ENCODE measurements at places on chromosomes 1 and 21.
A peak's percentile ranks its signal among the peaks of the same experiment; 100 is the strongest.

GRCh38 chr1:61741711-61742619 lies at the start of gene PATJ:
PATJ (plus strand) TSS chr1:61742480; CDS start chr1:61762893, 20,413 bp downstream.
- DNase-seq = peak; percentile 26

DNA sequence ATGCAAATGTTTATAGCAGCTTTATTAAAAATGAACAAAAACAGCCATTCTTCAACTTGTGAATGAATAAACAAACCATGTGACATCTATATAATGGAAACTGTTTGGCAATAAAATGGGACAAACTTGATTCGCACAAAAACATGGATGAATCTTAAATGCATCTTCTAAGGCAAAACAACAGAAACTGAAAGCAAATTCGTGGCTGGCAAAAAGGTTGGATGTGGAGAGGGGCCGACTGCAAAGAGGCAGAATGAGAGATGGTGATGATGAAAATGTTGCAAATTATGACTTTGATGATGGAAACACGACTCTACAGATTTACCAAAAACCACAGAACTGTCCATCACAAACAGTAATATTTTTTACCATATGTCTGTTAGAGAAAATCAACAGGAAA lies 327.0 kb upstream of the NR5A2 start:
- DNase-seq = no peak

- DNase-seq = no peak
Measured at GRCh38 chr21:14617871-14618270, 71.8 kb upstream of the SAMSN1 start.

- no peak for DNase-seq
Measured at GRCh38 chr1:26432793-26433192, 672 bp downstream of the DHDDS start.

GRCh38 chr1:167137332-167137781 lies 43.5 kb downstream of the STYXL2 start:
- no peak for DNase-seq

GRCh38 chr1:55726994-55727393 lies 511.8 kb upstream of the USP24 start:
- DNase-seq = no peak

DNA sequence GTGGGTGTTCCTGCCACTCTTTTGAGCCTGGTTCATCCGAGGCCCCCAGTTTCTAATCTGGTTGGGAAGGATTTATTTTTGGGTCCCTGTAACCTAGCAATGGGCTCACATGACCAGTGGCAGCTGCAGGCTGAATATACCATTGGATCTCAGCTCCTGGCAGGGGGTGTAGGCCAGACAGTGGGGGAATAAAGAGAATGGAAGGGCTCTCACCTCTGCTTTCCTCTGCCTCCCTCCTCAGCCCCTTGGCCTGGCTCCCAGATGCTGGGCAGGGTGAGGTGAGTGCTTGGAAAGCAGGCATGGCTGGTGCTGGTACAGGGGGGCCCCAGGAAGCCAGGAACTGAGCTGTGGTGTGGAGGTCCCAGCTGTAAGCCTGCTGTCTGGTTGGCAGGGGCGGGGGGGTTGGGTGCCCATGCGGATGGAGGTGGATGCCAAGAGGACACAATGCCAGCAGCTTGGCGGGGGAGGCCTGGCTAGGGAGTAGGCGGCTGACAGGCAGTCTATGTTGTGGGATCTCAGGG lies 3.6 kb upstream of the GPR61 start:
- no peak for DNase-seq

DNA sequence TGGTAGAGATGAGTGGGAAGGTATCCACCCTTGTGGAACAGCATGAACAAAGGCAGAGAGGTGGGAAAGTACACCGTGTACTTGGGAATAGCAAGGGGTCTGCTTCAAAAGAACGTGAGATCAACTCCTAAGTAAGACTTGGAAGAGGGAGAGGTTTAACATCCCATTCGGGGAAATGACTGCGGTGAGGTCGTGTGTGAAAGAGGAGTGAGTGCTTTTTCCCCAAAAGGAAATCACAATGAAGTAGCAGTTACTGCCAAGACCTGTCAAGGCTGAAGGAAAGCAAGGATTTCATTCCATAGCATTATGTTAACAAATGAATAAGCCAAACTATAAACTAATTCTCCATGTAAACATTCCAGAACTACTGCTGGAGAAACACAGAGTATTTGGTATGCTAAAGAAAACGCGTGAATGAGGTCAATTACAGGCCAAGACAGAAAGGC lies 20.0 kb upstream of the SYDE2 start:
- no peak for DNase-seq

DNA sequence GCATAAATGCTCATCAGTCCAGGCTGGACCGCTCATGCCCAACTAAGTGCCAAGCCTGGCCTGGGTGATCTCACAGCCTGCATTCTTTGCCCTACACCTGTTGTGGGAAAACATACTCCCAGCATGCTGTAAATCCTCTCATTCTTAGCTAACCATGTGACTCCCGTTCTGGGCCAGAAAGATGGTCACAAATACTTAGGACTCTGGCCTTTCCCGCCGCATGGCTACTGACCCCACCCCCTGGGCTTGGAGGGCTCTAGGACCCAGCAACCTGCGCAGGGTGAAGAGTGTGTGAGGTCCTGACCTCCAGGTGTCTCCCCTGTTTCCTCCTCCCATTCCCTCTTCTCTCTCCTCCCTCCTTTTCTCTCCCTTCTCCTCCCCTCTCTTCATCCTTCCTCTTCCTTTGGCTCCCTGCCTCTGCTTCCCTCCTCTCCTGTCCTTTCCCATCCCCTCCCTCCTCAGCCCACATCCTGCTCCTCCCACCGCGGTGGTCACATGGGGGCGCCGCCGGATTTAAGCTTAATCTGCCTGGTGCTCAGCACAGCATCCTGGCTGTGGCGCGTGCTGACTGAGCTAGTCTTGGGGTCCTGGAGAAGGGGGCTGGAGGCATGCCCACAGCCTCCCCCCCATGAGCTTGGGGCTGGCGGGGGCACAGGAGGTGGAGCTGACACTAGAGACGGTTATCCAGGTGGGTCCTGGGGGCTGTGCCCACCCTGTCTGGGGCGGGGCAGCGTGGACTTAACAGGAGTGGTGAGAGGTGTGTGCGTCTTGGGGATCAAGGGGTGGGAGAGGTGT lies at the start of gene CROCC:
CROCC (plus strand) TSS at position 541 of the 795 bp plus-strand sequence; CDS start at position 629, 88 bp downstream.
- DNase-seq = peak; percentile 40

DNA sequence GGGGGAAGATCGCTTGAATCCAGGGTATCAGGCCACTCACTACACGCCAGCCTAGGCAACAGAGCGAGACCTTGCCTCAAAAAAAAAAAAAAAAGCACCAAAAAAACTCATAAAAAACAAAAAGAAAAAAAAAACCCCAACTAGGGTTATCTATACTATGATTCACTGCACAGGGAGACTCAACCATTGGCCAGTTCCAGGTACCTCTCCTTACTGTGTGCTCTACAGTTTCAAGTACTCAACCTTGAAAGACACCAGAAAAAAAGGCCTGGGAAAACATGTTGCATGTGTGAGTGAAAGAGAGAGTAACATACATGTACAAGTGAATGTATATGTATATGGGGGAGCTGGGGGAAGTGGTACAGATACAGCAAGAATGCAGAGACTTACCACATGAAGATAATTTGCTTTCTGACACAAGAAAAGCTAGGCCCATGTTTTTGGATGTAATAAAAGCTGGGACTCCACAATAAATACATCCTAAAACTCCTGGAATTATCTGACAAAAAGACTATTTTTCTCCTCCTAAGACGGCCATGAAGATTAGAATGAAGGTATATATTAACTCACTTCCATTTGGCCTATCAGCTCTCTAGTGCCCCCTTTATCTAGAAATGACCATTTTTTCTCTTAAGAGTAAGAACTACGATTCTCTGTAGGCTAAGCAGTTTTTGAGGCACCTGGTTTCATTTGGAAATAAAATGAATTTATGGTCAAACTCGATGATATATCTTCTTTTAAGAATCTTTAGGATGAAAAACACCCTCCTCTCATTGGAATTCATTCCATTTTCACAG lies 52.2 kb downstream of the SLC27A3 start:
- no peak for DNase-seq

GRCh38 chr1:39104158-39105060 lies 78.3 kb downstream of the NDUFS5 start:
- no peak for DNase-seq

- DNase-seq = no peak
Measured at GRCh38 chr1:100302739-100303138, 36.7 kb downstream of the RTCA start.

GRCh38 chr21:39387461-39388037 lies 38.7 kb upstream of the HMGN1 start:
- peak; percentile 91 for DNase-seq

- DNase-seq = no peak
Measured at GRCh38 chr21:42618707-42619102, 34.7 kb upstream of the PDE9A start.

DNA sequence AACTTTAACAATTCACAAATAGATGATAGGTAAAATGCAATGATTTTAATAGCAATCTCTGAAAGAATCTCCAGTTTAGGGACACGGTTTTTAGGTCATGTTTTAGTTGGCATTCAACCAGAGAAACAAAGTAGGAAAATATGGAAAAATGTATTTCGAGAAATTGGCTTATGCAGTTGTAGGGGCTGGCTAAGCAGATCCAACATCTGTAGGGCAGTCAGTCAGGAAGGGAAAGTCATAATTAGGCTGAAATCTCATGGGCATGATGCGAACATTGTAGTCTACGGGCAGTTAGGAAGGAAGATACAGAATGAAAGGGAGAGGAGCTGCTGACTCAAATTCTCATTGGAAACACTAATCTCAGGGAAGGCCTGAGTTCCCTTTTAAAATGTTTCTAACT lies 1276.0 kb upstream of the ADGRL4 start:
- DNase-seq = no peak

- DNase-seq = no peak
Measured at GRCh38 chr1:41583658-41584547, 99.4 kb upstream of the EDN2 start.
